ENCODE measurements at places on chromosomes 7 and 10. TPM values are rescaled to one million over a fixed set of nuclear protein-coding genes. Genes with fewer than 3 reads are reported as not detected.

The PDE1C gene
- 9.9 TPM for total RNA-seq

The PTPRZ1 gene
- 0.57 TPM for total RNA-seq

The CAMK1D gene
- 16.9 TPM for total RNA-seq

The CABCOCO1 gene
- 4.4 TPM for total RNA-seq

The GATAD1 gene
- total RNA-seq = 49.2 TPM

GRCh38 chr10:35316218-35316967, 19.9 kb upstream of the CCNY start:
- no peaks in the 10 kb centered on the region for H3K4me1 ChIP-seq
- no peak for DNase-seq
- H3K27me3 ChIP-seq = no peaks in the 10 kb centered on the region
- peaks cover 5% of the 10 kb centered on the region for H3K36me3 ChIP-seq
- no peak overlapping the region for H3K4me3 ChIP-seq

DNA sequence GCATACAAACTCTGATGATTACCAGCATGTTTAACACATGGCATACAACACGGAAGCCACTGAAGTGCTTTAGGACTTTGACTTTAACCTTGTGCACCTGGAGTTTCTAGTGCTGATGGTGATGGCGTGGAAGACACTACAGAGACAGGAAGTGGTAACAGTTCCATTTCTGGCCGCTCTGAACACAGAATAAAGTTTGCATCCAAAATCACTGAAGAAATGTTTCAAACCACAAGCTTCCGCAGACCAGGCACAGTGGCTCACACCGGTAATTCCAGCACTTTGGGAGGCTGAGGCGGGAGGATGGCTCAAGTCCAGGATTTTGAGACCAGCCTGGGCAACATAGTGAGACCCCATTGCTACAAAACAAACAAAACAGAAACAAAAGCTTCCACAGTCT, 40.3 kb upstream of the TNPO3 start:
- H3K4me1 ChIP-seq = peaks cover 8% of the 10 kb centered on the region
- H3K27ac ChIP-seq = no peak overlapping the region
- no peak overlapping the region for H3K4me3 ChIP-seq
- no peaks in the 10 kb centered on the region for H3K27me3 ChIP-seq
- DNase-seq = no peak

DNA sequence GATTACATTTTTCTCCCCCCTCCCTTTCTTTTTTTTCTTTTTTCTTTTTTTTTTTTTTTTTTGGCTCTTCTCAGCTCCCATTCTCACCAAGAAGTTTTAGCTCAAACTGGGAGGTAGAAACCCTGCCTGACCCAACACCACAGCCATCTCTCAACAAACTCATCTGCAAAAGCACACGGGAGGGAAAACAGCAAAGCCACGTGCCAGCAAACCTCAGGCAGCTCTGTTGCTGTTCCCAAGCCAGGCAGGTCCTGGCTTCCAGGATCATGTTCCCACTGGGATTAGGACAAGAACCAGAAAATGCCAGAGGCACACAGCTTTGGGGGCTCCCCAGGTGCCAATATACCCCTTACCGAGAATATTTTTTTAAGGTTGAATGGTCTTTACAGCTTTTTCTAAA, 56.7 kb downstream of the ITIH5 start:
- H3K4me1 ChIP-seq = peaks cover 3% of the 10 kb centered on the region
- no peak for DNase-seq
- no peaks in the 10 kb centered on the region for H3K27me3 ChIP-seq
- no peak overlapping the region for H3K27ac ChIP-seq
- no peak overlapping the region for H3K4me3 ChIP-seq

DNA sequence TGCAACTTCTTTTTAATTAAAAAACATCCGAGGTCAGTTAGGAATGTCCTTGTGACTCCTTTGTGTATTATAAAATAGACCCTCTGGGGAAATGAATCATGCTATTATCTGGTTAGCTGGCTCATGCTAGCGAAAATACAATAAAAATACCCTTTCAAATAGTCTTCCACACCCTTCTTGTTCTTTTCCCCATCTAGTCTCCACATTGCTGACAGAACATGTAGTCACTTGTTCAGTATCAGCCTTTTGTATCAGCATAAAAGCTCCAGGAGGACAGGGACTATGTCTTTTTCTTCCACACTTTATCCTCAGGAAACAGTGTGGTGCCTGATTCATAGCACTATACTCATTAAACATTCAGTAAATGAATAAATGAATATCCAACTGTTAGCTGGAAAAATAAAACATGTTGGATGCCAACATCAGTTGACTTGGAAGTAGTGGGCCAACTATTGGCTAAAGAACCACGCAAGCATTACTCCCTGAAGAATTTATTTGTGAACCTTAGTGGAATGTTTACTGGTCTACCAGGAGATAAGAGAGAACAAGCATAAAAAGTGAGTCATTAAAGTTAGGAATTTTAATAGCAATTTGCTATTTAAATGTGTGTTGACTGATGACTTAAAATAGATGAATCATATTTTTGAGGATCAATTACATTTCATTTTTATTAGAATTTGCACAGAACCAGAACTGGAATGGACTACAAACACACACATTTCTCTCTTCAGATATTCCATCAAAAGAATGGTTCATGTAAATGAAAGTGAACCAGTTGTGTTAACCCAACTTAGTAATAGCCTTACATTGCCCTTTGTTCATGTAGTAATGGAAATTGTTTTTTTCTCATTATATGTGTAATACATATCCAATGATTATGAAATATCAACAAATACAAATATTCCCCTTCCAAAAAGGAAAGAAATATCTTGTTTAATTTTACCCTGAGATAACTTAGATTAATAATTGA, 129.6 kb downstream of the DKK1 start:
- no peaks in the 10 kb centered on the region for H3K36me3 ChIP-seq
- H3K4me1 ChIP-seq = no peaks in the 10 kb centered on the region
- H3K27ac ChIP-seq = no peak overlapping the region

- H3K4me3 ChIP-seq = no peak overlapping the region
- peaks cover 30% of the 10 kb centered on the region for H3K4me1 ChIP-seq
- H3K27me3 ChIP-seq = no peaks in the 10 kb centered on the region
- no peak for DNase-seq
- H3K36me3 ChIP-seq = peaks cover 3% of the 10 kb centered on the region
Observed at GRCh38 chr7:5635006-5635405, 146.5 kb downstream of the RNF216 start.

- no peak overlapping the region for H3K4me3 ChIP-seq
- no peak for DNase-seq
- H3K4me1 ChIP-seq = no peaks in the 10 kb centered on the region
- H3K27ac ChIP-seq = no peak overlapping the region
Observed at GRCh38 chr10:2839081-2839725, 228.1 kb upstream of the PFKP start.

Measured in upper lobe of left lung (tissue), 6 donors.